ENCODE measurements at places on chromosomes 7 and 10.

DNA sequence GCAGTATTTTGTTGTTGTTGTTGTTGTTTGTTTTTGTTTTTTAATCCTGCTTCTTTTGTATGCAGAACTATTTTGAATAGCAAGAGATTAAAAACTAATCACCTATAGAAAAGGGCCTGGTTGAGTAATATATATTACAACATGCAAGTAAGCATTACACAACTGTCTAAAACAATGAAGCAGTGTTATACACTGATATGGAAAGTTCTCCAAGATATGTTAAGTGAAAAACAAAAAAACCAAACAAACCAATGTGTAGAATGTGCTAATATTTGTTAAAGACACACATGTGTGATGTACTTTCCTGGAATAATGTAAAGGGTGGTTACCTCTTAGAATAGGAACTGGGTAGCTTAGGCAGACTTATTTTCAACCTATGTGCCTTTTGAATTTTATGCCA is 117.4 kb downstream of the ZNF365 start:
- no peak for DNase-seq

DNA sequence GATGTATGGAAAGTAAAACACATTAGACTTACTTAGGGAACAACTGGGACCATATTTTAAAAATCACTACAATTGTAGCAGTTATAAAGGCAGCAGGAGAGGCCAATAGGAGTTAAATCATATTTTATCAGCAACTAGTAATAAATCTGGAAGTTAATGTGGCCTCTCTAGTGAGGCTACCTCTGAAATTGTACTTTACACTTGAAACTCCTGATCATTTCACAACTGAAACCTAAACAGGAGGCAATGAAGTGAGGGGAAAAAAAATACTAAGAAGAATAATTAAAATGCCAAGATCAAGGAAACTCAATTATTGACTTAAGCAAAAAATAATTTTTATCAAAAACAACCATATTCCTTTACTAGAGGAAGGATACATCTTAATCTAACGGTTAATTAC is 265.6 kb upstream of the HGF start:
- DNase-seq = no peak

DNA sequence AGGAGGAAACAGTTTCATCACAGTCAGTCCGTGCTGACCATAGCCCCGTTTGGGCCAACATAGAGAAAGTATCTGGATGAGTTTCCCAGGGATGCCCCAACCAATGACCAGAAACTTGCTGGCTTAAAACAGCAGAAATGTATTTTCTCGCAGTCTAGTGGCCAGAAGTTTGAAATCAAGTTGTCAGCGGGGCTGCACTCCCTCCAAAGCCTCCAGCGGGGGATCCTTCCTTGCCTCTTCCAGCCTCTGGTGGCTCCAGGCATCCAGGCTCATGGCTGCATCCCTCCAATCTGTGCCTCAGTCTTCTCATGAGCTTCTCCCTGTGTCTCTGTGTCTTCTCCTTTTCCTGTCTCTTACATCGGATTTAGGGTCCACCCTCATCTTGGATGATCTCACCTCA is 89.6 kb upstream of the CTBP2 start:
- DNase-seq = no peak

- DNase-seq = no peak
Measured at GRCh38 chr7:157281221-157281998, 55.4 kb upstream of the DNAJB6 start.

- DNase-seq = no peak
Measured at GRCh38 chr7:22680482-22680911, 46.5 kb upstream of the IL6 start.

GRCh38 chr10:123848564-123849457 is 42.8 kb downstream of the CPXM2 start:
- no peak for DNase-seq

- peak; percentile 60 for DNase-seq
Measured at GRCh38 chr7:128459394-128459878, 3.8 kb downstream of the HILPDA start.

GRCh38 chr7:22842383-22842941 is 19.8 kb upstream of the TOMM7 start:
- DNase-seq = no peak

DNA sequence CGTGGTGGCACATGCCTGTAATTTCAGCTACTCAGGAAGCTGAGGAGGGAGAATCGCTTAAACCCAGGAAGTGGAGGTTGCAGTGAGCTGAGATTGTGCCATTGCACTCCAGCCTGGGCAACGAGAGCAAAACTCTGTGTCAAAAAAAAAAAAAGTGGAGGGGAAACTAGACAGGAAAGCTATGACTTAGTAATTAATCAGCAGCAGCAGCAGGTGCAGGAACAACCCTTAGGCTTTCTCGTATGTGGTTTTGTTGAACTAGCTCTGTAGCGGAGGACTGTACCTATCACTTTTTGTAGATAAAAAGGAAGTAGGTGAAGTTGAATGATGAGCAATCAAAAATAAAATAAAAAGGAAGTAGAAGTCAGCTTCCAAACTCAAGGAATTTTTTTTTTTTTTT is 76.9 kb upstream of the KMT2C start:
- DNase-seq = no peak

DNA sequence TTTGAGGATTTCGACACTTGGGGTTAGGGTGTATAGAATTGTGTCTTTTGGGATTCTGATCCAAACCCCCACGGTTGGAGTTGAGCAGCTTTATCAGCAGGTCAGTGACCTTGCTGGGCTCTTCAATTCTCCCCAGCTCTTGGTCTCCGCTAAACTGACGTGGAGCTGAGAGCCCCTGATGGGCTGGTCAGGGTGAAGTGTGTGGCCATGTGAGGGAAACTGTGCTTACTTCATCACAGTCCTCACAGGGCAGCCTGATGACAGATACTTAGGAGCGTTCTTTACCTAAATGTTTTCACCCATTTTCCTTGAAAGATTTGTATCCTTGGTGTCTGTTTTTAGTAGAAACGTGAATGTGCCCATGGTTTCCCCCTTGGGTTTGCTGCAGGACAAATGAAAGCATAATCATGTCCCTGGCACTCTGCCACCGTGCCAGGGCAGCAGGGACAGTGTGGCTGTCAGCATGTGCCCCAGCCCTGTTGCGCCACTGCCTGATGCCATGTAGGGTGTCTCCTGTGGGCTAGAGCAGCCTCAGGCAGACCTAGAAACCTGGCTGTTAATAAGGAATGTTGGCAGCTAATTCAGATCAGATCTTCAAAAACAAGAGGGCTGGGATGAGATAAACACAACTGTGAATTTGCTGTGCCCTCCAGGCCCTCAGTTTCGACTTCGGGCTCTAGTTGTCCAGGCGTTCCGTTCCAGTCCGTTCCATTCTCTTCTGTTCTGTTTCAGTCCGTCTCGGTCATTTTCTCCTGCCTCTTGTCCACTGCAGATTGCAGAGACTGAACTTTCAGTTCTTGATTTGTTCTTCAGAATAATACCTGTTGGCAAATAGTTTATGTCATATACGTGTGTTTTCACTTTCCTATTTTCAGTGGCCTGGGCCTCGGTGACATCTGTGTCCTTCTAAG is 96.8 kb downstream of the TRRAP start:
- no peak for DNase-seq

DNA sequence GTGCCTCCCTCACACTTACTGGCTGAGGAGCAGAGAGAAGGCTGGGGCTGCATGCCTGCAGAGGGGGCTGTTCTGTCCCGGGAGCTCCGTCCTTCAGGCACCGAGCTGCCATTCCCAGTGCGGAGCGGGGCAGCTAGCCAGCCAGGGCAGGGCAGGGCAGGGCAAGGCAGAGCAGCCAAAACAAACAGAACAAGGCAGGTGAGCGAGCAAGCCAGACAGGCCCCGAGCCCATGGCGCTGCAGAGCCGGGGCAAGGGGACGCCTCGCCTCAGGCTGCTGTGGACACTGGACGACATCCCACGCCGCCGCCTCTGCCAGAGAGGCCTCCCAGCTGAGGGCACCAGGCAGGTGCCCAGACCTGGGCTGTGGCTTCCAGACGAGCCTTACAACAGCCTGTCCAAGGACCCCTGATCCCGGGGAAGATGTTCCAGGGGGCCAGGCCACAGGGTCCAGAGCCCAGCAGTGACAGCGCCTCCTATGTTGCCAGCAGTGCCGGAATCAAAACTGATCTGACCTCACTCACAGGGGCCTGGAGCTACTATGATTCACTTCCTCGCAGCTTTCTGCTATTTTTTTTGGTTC is 8.2 kb upstream of the NDST2 start:
- no peak for DNase-seq

DNA sequence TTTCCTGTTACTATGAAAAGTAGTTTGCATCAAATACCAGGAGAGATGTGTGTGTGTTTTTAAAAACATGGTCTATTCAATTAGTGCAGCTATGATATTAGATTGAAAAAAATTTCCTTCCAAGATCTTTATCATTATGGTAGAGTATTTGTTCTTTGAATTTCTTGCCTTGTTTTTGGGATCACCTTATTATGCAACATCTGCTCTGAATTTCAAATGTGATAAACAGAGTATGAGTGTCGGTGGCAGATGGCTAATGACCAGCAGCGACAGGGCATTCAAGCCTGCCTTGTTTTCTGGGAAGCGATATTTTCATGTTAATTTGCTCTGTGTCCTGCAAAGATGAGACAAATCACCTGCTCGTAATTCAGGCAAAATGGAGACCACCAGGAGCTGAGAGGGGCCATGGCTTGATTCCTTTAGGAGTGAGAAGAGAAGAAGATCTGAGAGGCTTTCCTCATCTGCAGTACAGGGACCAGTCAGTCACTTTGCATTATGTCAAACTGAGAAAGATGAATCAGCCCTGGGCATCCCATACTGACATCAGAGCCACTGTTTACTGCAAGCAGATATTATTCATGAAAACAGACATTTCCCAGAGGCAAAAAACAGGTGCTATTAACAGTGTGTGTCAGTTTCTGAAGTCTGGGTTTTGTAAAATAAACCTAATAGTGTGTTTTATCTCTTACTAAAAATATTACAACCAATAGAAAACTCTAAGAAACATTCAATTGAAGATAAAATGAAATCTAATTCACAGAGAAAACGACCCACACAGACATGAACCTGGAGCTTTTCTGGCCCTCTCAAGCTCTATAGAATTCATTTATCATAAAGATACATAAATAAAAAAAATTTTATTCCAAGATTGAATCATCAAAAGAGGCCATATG is 67.6 kb downstream of the CDK6 start:
- no peak for DNase-seq

DNA sequence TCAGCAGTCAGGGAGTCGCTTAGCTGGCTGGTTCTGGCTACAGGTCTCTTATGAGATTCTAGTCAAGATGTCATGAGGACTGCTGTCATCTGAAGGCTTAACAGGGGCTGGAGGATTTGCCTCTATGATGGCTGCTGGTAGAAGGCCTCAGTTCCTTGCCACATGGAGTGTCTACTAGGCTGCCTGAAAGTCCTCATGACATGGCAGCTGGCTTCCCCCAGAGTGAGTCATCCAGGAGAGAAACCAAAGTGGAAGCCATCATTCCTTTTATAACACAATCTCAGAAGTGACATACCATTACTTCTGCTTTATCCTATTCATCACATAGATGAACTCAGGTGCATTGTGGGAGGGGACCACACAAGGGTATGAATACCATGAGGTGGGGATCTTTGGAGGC is 75.1 kb downstream of the EXOC6 start:
- DNase-seq = peak; percentile 0

- DNase-seq = peak; percentile 58
Measured at GRCh38 chr7:108030516-108030915, 27.6 kb upstream of the LAMB1 start.

GRCh38 chr10:17005621-17006566 is 123.7 kb downstream of the CUBN start:
- DNase-seq = peak; percentile 45

GRCh38 chr10:6915307-6915706 is 335.2 kb upstream of the PRKCQ start:
- no peak for DNase-seq

Data from fibroblast of upper back skin (primary cell).